ENCODE measurements at places on chromosomes 6 and 20.
A peak's percentile ranks its signal among the peaks of the same experiment; 100 is the strongest.

GRCh38 chr20:56385130-56385529, 6.9 kb downstream of the AURKA start:
- DNase-seq = no peak

- DNase-seq = no peak
These were observed 40.3 kb upstream of the HIVEP2 start for GRCh38 chr6:142985281-142985680.

DNA sequence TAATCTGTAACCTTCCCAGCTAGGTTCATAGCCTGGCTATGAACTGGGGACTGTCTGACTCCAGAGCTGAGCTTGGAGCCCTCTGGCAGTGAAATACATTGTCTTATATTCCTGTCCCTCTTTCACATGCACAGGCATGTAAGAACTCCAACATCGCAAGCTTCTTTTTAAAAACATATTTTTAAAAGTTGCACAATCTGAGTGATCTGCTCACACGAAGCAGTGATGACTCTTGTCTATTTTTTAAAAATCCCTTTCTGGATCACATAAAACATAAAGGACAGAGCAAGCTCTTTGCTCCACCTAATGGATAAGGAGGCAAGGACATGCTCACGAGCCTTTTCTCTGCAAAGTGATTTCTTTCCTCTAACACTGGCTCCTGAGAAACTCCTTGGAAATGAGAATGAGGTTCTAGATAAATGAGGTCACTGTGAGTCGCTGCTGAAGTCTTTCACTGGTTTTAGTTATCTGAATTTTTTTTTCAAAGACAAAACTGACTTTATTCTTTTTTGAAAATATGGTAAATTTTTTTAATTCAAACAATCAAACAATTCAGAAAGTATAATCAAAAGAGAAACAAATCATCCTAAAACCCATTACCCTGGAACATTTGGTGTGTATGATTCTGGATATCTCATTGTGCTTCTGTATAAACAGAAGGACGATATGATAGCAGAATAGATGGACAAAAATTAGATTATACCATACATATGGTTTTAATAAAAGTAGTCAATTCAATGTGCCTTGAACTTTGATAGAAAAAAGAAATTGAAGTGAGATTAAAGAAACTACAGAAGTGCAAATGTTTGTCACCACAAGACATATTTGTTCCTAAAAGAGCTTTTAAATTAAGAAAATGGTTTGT, 30.8 kb downstream of the IL20RA start:
- no peak for DNase-seq

GRCh38 chr6:75246386-75246785, 2.8 kb upstream of the COX7A2 start:
- DNase-seq = no peak

DNA sequence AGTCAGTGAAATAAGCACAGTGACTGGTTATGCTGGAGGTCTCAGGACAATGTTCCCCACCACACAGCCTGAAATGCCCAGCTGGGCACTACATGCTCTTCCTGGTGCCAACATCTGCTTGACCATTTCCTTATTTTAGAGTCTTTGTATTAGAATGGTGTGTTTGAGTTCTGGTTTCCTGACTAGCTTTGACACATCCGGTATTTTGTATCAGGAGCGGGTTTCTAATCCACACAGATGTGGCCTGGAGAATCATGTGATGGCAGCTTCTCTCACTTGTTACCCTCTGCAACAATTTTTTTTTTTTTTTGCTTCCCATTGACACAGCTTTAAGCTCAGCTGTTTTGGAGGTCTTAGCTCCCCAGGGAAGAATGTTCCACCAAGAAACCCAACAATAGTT, 164.5 kb upstream of the CST7 start:
- no peak for DNase-seq

DNA sequence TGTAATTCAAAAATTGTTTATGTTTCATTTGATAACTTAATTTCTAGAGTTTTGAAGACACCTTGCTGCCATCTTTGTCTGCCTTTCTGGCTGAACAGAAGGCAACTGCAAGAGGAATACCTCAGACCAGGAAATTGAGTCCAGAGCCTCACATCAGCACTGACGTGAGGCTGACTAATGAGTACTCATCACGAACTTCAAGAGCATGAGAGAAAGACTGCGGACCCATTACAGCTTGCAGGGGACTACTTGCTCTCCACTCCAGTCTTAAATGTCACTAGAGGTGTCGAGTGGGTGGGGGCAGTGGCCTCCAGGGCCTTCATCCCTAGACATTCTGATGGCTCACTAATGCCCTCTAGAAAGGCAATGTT, 109.5 kb upstream of the SSTR4 start:
- DNase-seq = no peak

DNA sequence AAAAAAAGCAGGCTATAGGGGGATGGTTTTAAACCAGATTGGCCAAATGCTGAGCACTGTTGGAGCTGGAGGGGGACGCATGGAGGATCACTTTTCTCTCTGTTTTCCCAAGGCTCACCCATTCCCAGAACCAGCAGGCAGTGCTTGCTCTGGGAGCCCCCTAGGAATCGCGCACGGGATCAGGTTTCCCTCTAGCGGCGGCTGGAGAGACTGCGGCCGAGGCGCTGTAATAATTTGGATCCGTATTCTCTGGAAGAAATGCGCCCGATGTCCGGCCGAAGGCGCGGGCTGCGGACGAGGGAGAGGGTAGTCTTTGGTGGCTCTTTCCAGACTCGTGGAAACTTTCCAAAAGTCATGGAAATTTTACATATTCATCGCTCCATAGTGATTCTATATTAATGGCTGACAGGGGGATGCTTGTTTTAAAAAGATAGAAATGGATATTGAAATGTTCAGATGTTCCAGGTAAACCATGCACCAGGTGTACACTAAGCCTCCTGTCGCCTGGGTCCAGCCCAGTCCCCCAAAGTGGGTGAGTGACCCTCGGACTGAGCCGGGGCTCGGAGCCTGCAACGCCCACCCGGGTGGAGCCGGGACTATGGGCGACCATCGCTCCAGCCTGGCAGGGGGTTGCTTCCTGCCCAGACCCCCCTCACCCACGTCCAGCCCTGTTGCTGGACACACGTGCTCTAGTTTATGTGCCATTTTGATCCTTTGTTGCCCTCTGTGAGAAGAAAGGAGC, 78.7 kb upstream of the PHACTR3 start:
- peak; percentile 43 for DNase-seq

DNA sequence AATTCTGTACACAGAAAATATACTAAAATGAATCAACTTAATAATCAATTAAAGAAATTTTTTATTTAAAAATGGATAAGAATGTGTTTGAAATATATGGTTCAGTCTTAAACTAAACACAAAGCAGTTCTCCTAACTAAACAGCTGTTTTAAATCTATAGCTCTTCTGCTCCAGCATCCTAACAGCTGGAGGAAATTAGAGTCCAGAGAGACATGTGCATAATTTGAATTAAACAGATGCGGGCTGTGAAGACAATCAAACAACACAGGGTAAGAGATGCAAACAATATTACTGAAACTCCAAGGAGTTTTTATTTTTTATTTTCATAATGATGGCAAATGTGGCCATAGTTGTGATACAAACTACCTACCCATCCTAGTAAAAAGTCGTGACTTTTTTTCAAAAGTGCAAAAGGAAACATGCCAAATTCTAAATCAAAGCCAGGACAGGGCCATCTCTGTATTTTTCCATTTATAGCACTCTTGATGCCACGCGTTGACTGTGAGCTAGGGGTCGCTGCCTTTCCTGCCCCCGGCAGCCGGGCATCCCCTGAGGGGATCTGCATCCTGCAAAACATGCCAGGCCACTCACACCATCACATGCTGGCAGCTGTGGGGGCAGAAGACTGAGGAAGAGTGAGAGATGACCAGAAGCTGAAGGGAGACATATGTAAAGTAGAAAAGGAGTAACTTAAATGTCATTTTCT, 310.6 kb downstream of the PRKN start:
- DNase-seq = no peak

- DNase-seq = no peak
These were observed 455.9 kb upstream of the JARID2 start for GRCh38 chr6:14789996-14790395.

- peak; percentile 0 for DNase-seq
These were observed 347.8 kb upstream of the PLCB4 start for GRCh38 chr20:8721098-8721497.

GRCh38 chr20:53748176-53748575, 154.5 kb upstream of the ZNF217 start:
- no peak for DNase-seq

- no peak for DNase-seq
These were observed 23.6 kb downstream of the MBOAT1 start for GRCh38 chr6:20188630-20189075.

- DNase-seq = no peak
These were observed 335.3 kb upstream of the NRSN1 start for GRCh38 chr6:23790756-23791155.

DNA sequence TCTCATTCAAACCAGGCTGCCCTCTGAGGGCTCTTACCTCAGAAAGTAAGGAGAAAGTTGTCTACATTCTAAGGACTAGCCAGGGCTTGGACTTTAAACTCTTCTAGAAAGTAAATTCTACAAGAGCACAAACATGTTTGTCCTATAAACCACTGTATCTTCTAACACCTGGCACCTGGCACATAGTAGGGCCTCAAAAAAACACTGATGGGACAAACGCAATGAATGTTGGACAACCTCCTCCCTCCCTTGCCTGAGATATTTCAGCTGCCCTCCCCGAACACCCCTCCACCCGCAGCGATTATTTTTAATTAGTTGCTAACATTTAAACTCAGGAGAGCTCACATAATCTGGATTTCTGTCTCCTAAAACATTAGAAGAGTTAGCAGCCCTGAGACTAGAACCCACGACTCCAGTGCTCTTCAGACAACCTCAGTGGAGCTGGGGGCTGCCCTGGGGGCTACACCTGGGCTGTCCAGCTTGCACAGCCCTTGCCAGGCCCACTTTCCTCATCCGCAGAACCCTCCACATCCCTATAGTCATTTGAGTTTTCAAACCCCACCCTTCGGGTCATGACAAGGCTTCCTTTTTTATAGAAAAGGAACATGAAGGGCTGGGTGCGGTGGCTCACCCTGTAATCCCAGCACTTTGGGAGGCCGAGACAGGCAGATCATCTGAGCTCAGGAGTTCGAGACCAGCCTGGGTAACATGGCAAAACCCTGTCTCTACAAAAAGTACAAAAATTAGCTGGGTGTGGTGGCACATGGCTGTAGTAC, 4.9 kb downstream of the HCK start:
- DNase-seq = no peak

DNA sequence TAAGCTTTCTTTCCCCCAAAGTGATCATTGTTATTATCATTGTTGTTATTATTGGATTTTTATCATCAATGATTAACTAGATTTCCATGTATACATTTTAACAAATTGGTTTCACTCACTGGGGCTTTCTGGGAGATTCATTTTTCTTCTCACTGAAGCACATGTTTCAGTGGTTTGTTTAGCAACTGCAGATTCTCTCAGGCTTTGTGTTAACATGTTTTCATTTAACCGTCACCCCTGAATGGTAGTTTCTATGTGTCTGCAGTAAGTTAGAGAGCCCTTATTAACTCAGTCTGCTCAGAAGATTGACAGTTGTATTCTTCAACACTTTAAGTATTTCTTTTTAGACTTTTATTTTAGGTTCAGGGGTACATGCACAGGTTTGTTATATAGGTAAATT, 12.4 kb downstream of the ZKSCAN4 start:
- no peak for DNase-seq

GRCh38 chr20:15155848-15156401, 818.5 kb upstream of the FLRT3 start:
- DNase-seq = no peak

GRCh38 chr20:1509237-1509636, 18.0 kb upstream of the SIRPB2 start:
- peak; percentile 9 for DNase-seq

DNA sequence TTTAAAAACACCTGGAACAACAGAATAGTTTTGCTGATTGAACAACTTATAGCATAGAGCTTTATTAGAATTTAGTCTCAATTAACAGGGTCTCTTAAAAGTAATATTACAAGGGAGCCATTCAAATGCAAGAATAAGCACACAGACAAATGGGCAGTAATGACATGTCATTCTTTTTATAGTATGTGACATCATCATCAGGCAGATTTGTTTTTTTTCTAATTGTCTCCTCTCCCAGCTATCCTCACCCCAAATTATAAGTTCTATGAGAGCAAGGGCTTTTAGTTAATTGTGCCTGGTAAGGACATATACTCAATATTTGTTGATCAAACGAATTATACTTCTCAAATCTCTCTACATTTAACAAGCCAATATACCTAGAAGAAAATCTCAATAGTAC, 11.0 kb downstream of the PGM3 start:
- DNase-seq = no peak

DNA sequence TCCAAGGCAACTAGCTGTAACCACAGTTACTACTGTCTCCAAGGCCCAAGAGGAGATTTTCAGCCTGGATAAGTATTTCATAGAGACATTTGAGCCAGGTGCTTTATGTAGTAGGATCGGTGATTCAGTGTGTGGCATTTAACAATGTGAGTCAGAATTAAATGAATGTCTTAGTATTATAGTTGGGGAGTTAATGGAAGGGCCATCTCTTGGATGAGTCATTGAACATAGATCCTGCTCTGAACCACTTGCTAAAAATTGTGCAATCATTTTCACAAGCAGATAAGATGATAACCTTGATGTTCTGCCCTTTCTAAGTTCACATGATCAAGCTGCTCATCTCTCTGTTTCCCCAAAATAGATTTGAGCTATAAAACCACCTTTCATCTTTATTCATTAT, 668.9 kb upstream of the CITED2 start:
- no peak for DNase-seq

DNA sequence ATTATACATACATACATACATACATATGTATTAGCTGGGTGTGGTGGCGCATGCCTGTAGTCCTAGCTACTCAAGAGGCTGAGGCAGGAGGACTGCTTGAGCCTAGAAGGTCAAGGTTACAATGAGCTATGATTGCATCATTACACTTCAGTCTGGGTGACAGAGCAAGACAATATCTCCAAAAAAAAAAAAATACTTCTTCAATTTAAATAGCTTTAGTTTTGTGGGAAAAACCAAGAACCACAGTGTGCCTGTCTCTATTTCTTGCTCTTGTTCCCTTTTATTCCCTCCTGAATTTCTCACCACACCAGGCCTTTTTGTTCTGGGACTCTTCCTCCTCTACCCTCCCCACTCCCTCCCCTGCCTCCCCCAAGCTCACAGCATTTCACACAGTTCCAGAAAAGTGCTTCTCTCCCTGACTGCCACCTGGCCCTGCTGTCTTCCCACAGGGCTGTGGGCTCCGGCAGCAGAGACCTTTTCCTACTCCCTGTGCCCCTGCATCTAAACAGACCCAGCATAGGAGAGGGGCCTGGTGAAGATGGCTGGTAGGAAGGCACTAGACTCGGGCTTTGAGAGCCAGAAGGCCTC, 1.3 kb downstream of the C20orf203 start:
- DNase-seq = no peak

DNA sequence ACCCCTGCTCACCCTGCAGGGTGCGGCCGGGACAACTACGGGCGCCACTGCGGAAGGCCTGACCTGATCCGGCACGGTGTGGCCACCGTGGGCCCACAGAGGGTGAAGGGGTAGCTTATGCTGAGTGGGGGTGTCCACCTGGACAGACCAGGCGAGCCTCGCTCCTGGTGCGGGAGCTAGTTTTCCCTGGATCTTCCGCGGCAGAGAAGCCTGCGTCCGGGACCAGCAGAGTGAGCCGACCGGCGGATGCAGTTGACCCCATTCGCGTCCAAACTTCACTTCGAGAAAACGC, 38.2 kb downstream of the NCR2 start:
- DNase-seq = no peak

- DNase-seq = no peak
These were observed 24.8 kb downstream of the TASP1 start for GRCh38 chr20:13613917-13614316.

All from stimulated activated CD4-positive, alpha-beta T cell treated with anti-CD3 and anti-CD28 coated beads, Interleukin-2, amount 100 ng/mL, for 48 hours (primary cell).